Vagina (tissue), 2 donors: ENCODE measurements at places on chromosomes 12 and 14. TPM values are rescaled to one million over a fixed set of nuclear protein-coding genes. Genes with fewer than 3 reads are reported as not detected.

DNA sequence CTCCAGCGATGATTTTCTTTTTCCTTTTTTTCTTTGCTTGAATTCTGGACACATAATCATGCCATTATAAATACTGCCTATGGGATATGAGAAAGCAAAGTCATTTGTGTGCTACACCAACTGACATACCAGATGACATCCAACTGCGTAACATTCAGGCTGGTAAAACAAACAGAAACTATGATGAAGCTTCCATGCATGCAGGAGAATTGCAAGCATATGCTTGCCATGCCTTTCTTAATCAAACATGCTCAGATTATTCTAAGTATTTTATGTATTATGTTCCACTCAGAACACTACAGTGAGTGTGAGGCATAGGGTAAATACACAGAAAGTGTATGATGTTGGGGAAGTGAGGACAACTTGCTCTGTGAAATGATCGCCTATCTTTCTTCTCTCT lies 97.4 kb downstream of the C12orf50 start:
- DNase-seq: no peak

DNA sequence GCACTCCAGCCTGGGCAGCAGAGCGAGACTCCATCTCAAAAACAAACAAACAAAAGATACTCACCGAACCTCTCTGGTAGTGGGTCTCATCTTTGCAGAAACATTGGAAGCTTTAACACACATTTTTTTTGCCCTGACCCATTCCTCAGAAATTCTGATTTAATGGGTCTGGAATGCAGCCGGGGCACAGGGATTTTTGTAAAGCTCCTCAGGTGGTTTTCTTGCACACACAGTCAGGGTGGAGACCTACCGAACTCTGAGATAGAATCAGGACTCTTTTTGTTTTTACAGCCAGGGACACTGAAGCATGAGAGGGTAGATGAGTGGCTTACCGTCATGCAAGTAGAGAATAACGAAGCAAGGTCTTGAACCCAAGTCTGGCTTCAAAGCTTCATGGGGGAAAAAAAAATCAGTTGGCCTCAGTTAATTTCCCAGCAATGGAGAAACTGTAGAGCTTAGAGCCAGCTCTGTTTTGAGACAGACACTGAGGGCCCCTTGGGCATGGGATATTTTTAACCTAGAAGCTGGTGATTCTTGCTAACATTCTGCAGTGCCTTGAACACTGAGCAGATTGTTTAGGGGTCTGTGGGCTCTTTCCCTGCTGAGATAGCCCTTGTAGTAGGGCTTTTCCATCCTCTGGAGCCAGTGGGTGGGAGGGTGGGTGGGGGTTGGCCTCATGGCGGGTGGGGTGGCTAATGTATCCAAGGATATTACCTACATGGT lies 4.8 kb downstream of the RNU4-2 start:
- no peak for DNase-seq

The CMA1 gene
- not detected for total RNA-seq

DNA sequence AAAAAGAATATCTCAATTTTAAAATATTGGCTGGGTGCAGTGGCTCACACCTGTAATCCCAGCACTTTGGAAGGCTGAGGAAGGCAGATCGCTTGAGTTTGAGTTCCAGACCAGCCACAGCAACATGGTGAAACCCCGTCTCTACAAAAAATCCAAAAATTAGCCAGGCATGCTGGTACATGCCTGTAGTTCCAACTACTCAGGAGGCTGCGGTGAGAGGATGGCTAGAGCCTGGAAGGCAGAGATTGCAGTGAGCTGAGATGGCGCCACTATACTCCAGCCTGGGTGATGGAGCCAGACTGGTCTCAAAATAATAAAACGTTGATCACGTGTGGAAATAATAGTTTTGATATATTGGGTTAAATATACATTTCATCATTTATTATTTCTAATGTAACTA lies 5.7 kb downstream of the MTRFR start:
- no peak for DNase-seq

The RPL10L gene
- not detected for total RNA-seq

The LRRC43 gene
- not detected for total RNA-seq

The CCDC196 gene
- total RNA-seq: not detected

DNA sequence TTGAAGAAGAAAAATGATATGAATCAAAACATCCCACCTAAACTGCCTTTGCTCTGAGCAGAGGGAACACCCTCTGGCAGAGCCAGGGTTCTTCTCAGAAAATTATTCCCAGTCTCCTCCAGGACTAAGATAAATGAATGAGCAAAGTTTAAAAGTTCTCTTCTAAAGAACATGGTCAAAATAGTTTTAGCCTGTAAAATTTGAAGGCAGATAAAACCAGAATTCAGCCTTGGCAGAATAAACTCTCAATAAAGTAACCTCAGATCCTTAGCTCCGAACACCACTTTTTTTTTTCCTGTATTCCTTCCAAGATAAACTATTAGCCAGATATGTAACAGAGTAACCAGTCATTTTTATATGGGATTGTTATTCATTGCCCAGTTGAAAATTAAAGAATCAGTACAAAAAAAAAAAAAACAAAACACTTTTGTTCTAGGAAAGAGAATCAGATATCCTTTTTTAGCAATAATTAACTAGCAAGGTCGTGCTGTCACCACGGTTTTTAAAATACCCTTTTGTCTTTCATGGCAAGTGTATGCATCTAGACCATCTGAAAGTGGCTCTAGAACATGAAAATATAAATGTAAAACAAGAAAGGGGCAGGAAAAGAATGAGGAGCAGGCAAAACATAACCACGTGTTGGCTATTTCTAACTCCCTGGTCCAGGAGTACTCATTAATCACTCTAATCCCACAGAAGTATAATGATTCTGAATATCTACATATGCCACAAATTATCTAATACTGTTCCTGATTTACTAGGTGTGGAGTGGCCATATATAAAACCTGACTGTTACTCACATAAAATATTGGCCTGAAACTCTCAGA lies 60.8 kb downstream of the CAPZA3 start:
- no peak for DNase-seq

DNA sequence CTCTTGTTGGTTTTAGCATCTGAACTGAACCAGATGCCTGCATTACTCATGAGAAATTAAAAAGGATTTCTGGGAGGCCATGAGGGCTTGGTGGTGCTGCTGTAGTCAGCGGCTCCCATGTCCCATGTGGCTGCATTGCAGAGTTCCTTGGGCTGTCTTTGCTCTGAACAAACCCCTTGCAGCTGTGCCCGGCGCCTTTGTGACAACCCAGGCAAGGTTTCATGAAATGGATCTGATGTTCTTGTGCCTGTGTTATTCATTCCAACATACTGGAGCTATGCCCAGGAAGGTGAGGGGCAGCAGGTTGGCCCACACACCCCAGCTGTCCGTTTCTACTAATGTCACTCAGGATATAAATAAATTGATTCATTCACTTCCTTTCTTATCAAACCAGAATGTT lies 40.8 kb downstream of the TGFB3 start:
- DNase-seq: no peak

- no peak for DNase-seq
Observed at GRCh38 chr12:22046090-22046967, at the start of gene CMAS. TSS of gene CMAS (plus strand) at chr12:22046218. CDS start at chr12:22046304, 86 bp downstream.

The BDKRB1 gene
- total RNA-seq: 2.5 TPM

DNA sequence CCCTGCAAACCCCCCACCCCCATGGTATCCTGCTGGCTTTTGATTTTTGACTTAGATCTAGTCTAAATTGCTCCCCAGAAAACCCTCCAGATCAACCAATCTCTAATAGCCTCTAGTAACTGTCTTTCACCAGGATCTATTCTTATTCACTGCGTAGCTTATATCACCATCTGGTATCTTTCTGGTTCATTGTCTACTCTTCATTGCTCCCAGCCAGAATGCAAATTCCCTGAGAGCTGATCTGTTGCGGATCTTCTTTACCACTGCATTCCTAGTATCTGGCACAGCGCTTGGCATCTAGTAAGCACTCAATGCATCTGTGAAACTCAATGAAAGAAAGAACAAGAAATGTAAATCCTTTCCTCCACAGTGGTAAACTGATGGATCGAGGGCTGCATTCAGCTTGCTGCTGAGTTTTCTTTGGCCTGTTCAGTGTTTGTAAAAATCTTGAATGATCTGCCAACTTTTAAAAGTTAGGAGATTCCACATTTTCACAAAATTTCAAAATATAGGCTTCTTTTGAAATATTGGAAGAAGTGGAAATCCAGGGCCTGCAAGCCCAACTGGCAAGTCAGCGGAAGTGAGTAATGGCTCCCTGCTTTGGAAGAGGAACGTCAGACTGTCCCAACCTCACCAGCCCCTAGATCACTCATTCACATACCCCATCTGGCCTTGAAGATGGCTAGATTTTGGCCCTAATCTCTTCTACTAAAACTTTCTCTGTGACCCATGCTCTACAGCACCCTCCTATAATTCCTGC lies 274.2 kb downstream of the SSPN start:
- DNase-seq: no peak

The HOMEZ gene
- total RNA-seq: 13.5 TPM

GRCh38 chr12:115335048-115335447 lies 651.1 kb upstream of the TBX3 start:
- no peak for DNase-seq

The OGFOD2 gene
- 26.0 TPM for total RNA-seq

DNA sequence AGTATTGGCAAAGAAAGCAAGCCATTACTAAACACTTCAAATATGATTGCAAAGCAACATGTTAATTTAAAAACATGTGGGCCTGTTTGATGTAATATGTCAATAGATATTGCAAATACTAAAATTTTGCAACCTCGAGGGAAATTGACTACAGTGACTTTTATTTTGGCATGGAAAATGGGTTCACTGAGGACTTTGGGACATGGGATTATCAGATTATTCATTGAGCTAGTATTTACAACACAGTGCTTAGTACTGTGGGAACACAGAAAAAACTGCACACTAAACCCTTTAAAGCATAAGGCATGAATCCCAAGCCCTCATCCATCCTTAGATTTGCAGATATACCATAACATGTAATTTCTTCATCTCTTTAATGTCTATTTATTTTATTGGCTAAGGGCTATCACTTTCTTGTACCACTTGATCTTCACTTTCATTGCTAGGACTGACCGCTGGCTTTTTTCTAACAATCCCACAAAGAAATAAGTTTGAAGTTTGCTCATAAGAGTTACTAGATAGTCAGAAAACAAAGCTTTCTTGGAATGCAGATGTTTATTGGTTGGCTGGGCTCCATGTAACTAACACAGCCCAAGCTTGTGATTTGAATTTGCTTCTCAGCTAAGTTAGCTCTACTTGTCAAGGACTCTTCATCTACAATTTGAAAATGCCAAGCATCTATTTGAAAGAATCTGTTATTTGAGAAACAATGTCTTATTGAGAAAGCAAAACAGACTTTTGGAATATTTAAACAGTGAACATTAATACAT lies 48.7 kb downstream of the PPFIBP1 start:
- no peak for DNase-seq

GRCh38 chr12:24937553-24938244 lies 11.2 kb downstream of the BCAT1 start:
- no peak for DNase-seq

The KLHDC2 gene
- 77.8 TPM for total RNA-seq

GRCh38 chr12:31523306-31523705 lies 67.6 kb downstream of the DENND5B start:
- DNase-seq: no peak

GRCh38 chr12:124040737-124041136 lies 67.7 kb downstream of the ZNF664 start:
- DNase-seq: no peak

- DNase-seq: no peak
Observed at GRCh38 chr14:54931598-54932340, 29.1 kb upstream of the GCH1 start.

The VASH1 gene
- total RNA-seq: 6.1 TPM

DNA sequence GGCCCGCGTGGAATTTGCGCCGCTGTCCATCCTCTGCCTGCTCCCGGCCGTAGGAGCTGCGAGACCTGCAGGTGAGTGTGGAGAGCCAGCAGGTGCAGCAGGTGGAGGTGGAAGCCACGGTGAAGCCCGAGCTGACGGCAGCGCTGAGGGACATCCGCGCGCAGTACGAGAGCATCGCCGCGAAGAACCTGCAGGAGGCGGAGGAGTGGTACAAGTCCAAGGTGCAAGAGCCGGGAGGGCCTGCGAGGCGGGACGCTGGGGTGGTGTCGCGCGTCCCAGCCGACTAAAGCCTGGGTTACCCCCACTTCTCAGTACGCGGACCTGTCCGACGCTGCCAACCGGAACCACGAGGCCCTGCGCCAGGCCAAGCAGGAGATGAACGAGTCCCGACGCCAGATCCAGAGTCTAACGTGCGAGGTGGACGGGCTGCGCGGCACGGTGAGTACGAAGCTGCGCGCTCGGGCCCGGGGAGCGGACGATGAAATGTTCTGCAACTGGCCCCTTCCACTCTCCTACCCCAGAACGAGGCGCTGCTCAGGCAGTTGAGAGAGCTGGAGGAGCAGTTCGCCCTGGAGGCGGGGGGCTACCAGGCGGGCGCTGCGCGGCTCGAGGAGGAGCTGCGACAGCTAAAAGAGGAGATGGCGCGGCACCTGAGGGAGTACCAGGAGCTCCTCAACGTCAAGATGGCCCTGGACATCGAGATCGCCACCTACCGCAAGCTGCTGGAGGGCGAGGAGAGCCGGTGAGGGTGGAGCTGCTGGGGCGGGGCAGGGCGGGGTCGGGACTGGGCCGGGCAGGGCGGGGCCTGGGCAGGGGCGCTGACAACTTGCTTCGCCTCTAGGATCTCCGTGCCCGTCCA lies 2.1 kb downstream of the PRPH start:
- DNase-seq: no peak

The DHRS2 gene
- 0.25 TPM for total RNA-seq

GRCh38 chr14:35367056-35367372 lies 37.5 kb downstream of the NFKBIA start:
- no peak for DNase-seq

The CCDC38 gene
- total RNA-seq: not detected

The CEP83 gene
- total RNA-seq: 16.5 TPM

DNA sequence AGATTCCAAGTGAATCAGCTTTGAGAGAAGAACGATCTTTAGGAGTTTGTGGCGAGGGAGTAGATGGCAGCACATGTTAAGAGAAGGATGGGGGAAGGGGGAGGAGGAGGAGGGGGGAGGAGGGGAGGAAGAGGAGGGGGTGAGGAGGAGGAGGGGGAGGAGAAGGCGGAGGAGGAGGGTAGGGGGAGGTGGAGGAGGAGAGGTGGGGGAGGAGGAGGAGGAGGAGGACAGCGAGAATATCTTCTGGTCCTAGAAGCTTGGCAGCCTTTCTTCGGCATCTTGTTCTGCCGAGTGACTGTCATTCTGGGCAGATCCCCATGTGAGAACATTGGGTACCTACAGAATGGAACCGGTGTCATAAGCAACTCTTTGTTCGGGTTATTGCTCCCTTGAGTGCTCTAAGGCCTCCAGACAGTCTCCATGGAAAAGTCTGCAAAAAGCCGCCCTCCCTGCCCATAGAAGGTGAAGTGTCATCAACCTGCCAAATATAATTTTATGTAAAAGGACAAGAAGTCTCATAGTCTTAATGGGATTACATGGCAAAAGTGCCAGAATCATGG lies 6.9 kb downstream of the RFC5 start:
- DNase-seq: no peak

The OASL gene
- total RNA-seq: 0.98 TPM

The TAS2R13 gene
- 7.1 TPM for total RNA-seq

The ADAMTS20 gene
- total RNA-seq: not detected

GRCh38 chr12:32265951-32266350 lies 133.4 kb upstream of the FGD4 start:
- no peak for DNase-seq

The C12orf60 gene
- 0.74 TPM for total RNA-seq
